Stimulated activated CD8-positive, alpha-beta memory T cell treated with anti-CD3 and anti-CD28 coated beads, Interleukin-2, amount 100 ng/mL, for 48 hours (primary cell): ENCODE measurements at places on chromosomes 12 and 14.

- no peak for DNase-seq
Measured at GRCh38 chr14:104087981-104088850, 2.7 kb downstream of the ASPG start.

- no peak for DNase-seq
Measured at GRCh38 chr12:129401572-129401971, 502.3 kb downstream of the TMEM132D start.

DNA sequence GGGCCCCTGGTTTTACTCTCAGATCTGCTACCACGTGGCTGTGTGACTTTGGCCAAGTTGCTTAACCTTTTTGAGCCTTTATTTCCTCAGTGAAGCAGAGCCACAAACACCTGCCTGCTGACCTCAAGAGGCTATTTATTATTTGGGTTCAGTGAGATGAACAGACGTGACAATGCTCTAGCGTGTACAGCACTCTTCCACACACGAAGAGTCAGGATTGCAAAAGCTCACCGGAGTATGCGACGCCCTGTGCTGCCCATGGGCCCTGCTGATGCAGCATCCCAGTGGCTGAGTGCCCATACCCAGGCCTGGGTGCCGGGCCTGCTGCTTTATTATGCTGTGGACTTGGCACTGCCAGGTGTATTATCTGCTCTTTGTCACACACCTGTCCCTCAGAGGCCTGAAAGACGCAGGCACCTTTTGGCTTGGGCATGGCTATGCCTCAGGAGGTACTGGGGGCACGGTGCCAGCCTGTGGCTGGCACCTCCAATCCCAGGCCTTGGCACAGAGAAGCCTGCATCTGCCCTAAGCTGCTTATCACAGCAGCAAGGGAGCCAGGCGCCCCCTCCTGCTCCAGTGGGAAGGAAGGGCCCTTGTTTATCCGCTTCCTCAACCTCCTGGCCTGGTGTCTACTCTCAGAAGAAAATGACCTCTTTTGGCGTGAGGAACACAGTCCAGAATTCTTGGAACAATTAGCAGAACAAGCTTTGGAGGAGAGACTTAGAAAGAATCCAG lies 22.3 kb upstream of the TC2N start:
- no peak for DNase-seq

DNA sequence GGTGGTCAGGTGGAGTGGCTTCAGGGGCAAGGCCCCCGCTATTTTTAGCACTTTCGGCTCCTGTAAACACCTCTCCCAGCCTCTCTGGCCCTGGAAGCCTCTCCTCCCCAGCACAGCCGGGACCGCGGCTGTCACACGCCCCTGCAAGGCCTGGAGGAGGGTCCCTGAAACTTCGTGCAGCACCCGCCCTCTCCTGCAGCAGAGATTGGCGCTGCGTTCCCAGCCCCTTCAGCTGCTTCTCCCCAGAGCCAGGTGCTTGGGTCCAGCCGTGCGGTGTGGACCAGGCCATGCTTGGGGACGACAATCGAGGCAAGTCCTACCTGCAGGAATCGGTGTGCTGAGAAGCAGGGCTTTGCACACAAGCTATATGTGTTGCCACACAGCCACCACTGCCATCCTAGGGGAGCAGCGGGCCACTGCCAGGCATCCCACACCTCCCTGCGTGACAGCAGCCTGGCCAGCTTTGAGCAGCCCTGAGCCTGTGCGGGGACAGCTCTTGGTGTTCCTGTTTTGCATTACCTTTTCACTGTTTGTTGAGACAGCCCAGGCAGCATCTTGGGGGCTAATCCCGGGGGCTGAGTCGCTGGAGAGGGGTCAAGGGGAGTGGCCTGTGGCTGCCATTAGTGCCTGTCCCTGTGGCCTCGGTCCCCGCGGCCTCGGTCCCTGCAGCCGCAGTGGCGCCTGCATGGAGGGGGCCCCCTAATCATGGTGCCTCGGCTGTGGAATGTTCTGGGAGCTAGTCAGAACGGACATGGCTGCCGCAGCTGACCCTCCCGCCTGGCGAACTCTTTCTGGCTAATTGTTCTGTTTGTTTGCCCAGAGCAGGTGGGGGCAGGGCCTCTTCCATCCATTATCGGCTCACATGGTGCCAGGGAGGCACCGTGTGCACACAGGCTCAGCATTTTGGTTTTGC lies 27.6 kb upstream of the TRAF3 start:
- no peak for DNase-seq

DNA sequence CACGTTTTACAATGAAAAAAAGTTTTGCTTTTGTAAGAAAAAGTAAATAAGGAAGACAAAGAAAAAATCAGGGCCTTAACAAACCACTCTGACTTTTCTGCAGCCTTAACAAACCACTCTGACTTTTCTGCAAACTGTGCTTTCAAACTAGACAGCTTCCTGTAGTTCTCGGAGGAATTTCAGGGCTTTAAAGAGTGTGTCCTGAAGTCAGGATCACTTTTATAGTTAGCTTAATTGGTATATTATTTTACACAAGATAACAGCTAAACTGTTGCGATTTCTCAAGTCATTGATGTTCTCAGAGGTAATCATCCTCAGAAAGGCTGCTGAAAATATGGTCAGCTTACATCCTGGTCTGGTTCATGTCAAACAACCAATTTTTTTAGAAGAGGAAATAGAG lies 42.2 kb downstream of the TMEM117 start:
- DNase-seq, result no peak
